ENCODE measurements at places on chromosomes 13 and 19.

DNA sequence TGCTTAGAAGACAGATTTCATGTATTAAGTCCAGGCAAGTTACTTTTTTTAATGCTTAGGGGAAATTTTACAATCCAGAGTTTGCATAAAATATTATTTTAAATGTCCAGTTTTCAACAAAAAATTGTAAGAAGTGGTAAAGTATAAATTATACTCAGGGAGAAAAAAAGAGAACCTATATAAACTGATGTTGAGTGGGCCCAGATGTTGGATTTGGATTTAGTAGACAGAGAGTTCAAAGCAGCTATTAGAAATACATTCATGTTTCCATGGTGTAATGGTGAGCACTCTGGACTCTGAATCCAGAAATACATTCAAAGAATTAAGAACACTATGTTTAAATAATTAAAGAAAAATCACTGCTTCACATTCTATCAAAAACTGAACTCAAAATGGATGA, 349.9 kb upstream of the ZNF507 start:
- DNase-seq = no peak

DNA sequence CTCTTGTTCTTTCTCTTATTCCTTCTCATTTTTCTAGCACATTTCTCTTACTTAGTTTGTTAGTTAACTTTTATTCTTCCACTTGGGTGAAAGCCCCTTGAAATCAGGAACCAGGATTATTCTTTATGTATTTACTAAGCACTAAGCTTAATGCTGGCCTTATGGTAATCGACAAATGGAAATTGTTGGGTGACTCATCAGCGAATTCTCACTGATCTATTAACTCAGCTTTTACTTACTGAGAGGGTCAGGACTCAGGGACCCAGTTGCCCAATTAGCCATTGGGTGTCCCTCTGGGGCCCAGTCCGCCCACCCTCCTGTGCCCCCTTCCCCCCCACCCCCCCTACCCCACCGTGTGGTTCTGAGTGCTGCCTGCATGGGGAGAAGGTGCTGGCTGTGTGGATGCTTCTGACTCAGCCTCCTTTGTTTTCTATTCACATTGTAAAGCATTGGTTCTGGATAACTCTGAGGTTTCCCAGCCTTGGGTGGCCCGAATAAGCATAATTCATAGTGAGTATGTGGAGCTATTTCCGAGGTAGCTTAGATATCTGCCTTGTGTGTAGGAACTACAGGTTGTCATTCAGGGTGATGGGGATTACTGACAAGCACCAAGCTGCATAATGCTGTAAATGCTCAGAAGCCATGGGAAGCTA, 240.9 kb downstream of the FGF9 start:
- DNase-seq = no peak

GRCh38 chr13:24002206-24002815, 105.0 kb upstream of the C1QTNF9B start:
- no peak for DNase-seq

GRCh38 chr19:49932731-49933131, 3.4 kb upstream of the NUP62 start:
- no peak for DNase-seq

GRCh38 chr19:27392027-27392632, 1820.8 kb downstream of the UQCRFS1 start:
- DNase-seq = no peak

- DNase-seq = no peak
Observed at GRCh38 chr13:50916701-50917184, 7.2 kb downstream of the RNASEH2B start.

- DNase-seq = no peak
Observed at GRCh38 chr19:16360738-16361137, 36.1 kb downstream of the KLF2 start.

DNA sequence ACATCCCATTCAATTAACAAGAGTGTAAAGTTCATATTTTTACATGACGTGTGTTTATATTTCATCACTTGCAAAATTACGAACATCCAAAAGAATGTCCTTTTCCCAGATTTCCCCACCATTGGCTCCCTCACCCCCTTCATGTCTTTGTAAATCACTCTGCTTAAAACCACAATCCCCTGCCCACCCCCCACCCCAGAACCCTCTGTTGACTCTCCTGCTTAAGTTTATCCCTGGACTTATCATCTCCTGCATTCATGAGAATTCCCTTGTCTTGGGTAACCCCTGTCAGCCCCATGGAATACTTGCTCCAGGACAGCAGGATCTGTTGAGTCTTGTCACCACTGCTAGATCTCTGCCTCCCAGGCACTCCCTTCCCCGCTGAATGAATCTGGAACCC, 109.9 kb downstream of the COL4A1 start:
- no peak for DNase-seq

- DNase-seq = no peak
Observed at GRCh38 chr19:18840288-18841267, 8.8 kb downstream of the UPF1 start.

DNA sequence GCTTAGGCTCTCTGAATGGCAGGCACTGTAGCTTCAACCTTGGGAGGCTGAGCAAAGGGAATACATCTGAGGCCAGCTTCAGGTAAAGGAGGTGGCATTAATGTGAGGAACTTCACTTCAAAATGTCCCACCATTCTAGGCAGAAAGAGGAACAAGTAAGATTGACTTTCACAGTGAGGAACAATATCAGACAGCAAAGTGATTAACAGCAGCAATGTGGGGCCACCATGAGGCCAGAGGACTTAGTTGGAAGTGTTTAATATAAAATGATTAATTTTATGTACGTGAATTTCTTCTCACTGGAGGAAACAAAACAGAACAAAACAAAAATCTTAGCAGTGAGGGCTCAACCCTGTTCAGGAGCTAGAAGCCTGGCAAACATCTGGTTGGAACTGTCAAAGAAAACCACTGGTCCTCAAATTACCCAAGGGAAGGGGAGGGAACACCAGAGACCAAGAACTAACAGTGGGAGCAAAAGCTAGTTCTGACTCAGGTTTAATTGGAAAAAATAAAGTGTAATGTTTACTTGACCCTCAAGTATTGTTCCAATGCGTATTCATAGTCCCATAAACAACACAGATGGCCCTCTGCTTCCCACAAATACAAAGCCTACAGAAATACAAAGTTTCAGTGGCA, 43.9 kb upstream of the FRY start:
- no peak for DNase-seq

DNA sequence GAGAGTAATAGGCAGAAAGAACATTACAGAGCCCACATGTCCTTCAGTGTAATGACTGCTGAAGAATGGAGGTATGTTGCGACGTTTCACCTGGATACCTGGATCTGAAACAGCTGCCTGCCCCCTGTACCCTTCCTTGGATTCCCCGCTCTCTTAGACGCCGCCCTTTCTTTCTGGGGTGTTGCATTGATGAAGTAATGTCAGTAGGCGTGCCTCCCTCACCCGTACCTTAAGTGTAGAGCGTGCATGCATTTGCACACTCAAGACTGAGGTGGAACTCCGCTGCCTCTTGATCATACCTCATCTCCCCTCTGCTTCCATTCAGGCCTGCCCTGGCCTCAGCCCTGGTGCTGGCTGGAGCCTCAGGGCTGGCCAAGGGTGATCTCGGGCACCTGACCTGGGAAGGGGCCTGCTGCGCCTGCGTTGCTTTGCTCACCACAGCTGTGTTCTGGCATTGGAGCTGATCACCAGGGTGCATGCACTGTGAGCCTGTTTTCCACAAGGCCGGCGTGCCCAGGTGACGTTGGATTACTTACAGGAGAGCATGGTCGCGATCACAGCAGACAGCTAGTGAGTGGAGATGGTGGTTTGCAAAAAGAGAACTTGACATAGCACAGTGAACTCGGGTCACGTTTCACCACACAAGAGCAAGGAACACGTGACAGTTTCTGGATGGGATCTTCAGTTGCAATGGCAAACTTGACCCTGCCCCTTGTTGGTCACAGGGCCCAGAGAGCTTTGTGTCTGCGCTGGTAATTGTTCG, 99.0 kb downstream of the ARHGEF7 start:
- no peak for DNase-seq

GRCh38 chr19:42634409-42635232, 39.9 kb upstream of the CEACAM8 start:
- DNase-seq = no peak

GRCh38 chr13:113786262-113786841, 27.3 kb downstream of the TMEM255B start:
- no peak for DNase-seq

DNA sequence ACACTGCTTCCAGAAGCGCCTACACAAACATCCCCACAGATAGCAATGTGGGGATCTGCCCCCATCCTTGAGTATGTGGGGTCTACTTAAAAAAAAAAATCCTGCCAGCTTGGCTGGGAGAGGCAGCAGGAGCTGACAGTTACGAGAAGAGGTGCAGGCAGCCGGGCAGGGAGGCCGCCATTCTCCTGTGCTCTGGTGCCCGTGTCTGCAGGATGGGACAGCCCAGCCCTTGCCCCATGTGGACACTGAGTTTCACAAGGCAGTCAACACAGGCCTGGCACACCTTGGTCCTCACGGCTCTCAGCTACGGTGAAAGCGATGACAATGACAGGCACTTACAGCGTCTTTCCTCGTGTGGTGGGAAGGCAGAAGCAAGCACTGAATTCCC, 24.0 kb downstream of the MPND start:
- DNase-seq = no peak

DNA sequence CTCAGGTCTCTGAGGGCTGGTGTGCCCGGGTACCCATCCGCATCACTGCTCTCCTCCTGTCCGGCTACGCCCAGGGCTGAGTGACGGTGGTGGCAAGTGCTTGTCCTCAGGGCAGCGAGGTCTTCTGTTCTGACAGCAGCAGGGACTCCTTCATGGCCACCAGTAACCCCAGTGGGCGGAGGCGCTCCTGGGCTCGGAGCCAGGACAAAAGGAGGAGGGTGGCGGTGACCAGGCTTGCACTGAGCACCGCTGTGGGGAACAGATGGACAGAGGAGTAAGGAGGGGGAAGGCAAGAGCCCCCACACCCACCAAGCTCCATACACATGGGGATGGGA, 5.8 kb downstream of the CD320 start:
- no peak for DNase-seq

- no peak for DNase-seq
Observed at GRCh38 chr19:18435178-18435841, 2.6 kb downstream of the ISYNA1 start.

DNA sequence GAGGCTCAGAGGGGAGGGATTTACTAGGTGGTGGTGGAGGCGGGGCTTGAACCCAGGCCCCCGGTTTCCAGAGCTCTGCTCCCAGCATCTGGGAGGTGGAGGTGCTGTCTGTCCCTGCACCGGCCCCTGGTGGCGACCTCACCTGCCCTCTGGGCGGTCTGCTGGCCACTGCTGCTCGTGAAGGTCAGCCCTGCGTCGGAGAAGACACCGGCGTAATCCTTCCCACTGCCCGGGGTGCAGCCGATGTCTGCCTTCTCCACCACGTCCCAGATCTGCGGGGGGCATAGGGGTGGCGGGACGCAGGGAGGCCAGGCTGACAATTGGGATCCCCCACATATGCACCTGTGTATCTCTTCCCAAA, 12.8 kb downstream of the C3 start:
- DNase-seq = no peak

DNA sequence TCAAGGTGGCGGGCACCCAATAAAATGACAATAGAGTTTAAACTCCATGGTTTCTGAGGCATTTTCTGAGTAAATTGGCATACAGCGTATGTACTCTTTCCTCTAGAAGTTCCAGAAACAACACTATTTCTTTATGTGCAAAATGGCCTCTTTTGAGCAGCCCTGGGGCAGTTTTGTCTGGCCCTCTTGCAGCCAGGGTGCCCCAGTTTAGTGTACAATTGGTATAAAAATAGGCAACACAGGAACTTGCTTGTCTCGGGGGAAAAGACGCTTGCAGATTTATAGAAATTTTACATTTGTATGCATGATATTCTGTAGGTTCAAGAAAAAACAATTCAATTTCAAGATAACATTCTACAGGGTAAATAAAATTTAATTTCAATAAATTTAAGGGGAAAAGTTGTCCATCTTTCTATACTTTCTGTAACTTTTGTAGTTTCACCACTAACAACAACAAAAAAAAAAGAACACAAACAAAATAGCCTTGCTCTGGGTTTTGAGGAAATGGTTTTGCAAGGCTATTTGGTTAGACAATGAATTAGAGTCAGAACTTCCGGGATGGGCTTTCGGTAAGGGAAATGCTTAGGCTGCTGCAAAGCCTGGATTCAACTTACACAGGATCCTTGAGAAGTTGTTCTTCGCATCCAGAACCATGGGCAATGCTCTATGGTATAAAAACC, 45.3 kb downstream of the LRCH1 start:
- DNase-seq = no peak

GRCh38 chr19:55390461-55390880, 4.7 kb downstream of the RPL28 start:
- DNase-seq = no peak
